ENCODE measurements at places on chromosomes 5 and 9.

DNA sequence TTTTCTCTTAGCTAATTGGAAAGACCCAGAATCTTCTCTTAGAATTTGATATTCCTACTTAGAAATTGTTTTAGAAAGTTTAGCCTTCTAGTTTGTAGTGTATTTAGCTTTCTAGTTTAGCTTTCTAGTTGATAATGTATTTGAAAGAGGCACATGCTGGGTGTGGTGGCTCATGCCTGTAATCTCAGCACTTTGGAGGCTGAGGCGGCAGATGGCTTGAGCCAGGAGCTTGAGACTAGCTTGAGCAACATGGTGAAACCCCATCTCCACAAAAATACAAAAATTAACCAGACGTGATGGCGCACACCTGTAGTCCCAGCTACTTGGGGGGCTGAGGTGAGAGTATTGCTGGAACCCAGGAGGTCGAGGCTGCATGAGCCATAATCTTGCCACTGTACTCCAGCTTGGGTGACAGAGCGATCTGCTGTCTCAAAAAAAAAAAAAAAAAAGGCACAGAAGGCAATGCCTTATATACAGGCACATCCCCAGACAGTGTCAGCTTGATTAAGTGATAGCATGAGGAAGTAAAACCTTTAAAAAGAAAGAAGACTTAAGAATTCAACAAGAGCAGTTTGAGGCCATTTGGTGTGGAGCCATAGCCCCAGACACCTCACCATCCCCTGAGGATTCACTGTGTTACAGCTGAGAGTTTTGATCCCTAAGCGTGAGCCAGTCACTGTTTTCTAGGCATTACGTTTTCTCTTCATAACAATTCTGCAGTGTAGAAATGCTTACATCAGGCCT lies 34.6 kb downstream of the ZSWIM6 start:
- DNase-seq: no peak
- no peaks in the 10 kb centered on the region for H3K4me1 ChIP-seq
- no peak overlapping the region for H3K4me3 ChIP-seq
- no peak overlapping the region for H3K27ac ChIP-seq
- H3K27me3 ChIP-seq: no peaks in the 10 kb centered on the region
- H3K36me3 ChIP-seq: no peaks in the 10 kb centered on the region

DNA sequence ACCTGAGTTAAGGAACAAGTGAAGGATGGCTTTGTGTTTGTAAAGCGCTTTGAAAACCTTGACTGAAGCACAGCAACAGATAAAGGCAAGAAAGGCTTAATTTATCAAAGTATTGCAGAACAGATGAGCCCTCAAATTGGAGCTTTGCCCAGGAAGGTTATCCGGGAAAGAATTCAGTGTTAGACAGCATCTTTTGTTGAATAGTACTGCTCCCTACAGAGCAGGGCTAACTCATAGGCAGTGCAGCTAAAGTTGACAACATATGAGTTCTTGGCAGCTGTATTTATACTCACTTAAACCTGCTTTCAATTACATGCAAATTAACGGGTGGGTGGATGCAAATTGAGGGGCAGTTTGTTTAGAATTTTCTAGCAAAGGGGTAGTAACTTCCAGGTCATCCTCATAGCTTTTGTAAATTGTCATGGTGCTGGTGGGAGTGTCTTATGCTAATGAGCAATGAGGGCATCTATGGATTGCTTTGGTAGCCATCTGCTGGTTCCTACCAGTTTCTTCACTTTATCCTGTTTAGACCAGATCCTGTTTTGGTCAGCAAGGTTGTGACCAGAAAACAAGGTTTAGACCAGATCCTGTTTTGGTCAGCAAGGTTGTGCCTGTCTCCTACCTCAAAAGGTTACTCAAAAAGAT lies 105.8 kb downstream of the GDA start:
- no peak overlapping the region for H3K4me3 ChIP-seq
- DNase-seq: no peak
- H3K4me1 ChIP-seq: no peaks in the 10 kb centered on the region
- H3K36me3 ChIP-seq: no peaks in the 10 kb centered on the region
- no peak overlapping the region for H3K27ac ChIP-seq

DNA sequence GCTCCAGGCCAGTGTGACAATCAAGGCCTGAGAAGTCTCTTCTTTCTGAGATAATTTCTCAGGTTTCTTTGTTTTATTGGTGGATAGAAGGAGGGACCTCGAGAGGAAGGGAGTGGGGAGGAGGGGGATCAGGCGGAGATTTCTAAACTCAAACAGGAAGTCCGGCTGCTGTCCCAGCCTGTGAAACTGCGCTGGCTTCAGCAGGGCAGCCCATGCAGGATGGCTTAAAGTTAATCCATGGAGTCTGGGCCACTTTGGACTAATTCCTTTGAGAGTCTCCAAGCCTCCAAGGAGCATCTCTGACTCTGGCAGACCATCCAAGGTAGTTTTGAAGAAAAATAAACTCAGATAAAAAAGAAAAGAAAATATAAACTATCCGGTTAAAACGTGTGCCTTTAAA lies 378.5 kb downstream of the MLLT3 start:
- no peak for DNase-seq
- no peak overlapping the region for H3K4me3 ChIP-seq
- H3K27ac ChIP-seq: no peak overlapping the region
- no peaks in the 10 kb centered on the region for H3K36me3 ChIP-seq
- H3K27me3 ChIP-seq: no peaks in the 10 kb centered on the region

- H3K4me1 ChIP-seq: no peaks in the 10 kb centered on the region
- H3K36me3 ChIP-seq: no peaks in the 10 kb centered on the region
- DNase-seq: no peak
- no peaks in the 10 kb centered on the region for H3K27me3 ChIP-seq
Measured at GRCh38 chr9:86774116-86774515, 173.2 kb downstream of the GAS1 start.

GRCh38 chr9:129208207-129209032 lies 30.4 kb upstream of the IER5L start:
- no peaks in the 10 kb centered on the region for H3K4me1 ChIP-seq
- H3K4me3 ChIP-seq: no peak overlapping the region
- no peak for DNase-seq
- no peaks in the 10 kb centered on the region for H3K27me3 ChIP-seq
- H3K27ac ChIP-seq: no peak overlapping the region
- H3K36me3 ChIP-seq: no peaks in the 10 kb centered on the region

- DNase-seq: no peak
- H3K27me3 ChIP-seq: no peaks in the 10 kb centered on the region
- H3K4me3 ChIP-seq: no peak overlapping the region
Measured at GRCh38 chr9:27377147-27377807, 80.3 kb upstream of the EQTN start.

GRCh38 chr5:176803068-176803942 lies 7.1 kb upstream of the UNC5A start:
- no peaks in the 10 kb centered on the region for H3K27me3 ChIP-seq
- no peaks in the 10 kb centered on the region for H3K4me1 ChIP-seq
- H3K4me3 ChIP-seq: no peak overlapping the region
- no peak overlapping the region for H3K27ac ChIP-seq
- DNase-seq: no peak

GRCh38 chr9:23413541-23413940 lies 412.5 kb downstream of the ELAVL2 start:
- H3K27ac ChIP-seq: no peak overlapping the region
- H3K27me3 ChIP-seq: no peaks in the 10 kb centered on the region
- H3K4me3 ChIP-seq: no peak overlapping the region
- H3K4me1 ChIP-seq: no peaks in the 10 kb centered on the region
